ENCODE measurements at places on chromosomes 11 and 22.
A peak's percentile ranks its signal among the peaks of the same experiment; 100 is the strongest.

DNA sequence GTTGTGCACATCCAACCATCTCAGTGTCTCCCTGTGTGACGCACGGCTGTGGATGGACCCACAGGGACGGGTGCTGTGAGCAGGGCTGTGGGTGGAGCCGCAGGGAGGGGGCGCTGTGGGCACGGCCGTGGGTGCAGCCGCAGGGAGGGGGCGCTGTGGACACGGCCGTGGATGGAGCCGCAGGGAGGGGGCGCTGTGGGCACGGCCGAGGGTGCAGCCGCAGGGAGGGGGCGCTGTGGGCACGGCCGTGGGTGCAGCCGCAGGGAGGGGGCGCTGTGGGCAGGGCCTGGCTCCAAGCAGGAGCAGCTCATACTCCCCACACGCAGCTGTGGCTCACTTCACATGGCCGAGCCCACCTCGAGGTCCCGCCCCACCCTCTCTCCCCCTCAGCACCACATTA is 6.0 kb upstream of the MAPK11 start:
- DNase-seq, result peak; percentile 52

GRCh38 chr11:98455500-98456307 is 565.0 kb upstream of the CNTN5 start:
- DNase-seq, result no peak

- no peak for DNase-seq
Observed at GRCh38 chr11:86625544-86625943, 46.9 kb downstream of the ME3 start.

DNA sequence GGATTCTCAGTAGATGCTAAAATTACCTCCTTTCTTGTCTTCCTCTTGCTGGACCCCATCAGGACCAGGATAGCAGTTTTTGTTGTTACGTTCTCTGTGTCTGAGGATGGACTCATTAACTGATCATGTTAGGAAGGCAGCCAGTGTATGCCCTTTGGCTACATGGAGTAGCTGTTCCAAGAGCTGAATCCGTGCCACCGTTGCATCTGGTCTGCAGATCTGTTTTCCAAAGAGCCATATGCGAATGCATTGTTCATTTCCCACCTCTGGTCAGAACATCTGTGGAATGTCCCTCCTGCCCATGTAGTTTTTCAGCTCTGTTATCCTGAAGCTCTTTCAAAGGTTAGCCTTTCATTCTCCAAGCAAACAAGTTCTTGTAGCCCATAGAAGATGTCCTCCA is 188.4 kb downstream of the SPON1 start:
- no peak for DNase-seq

DNA sequence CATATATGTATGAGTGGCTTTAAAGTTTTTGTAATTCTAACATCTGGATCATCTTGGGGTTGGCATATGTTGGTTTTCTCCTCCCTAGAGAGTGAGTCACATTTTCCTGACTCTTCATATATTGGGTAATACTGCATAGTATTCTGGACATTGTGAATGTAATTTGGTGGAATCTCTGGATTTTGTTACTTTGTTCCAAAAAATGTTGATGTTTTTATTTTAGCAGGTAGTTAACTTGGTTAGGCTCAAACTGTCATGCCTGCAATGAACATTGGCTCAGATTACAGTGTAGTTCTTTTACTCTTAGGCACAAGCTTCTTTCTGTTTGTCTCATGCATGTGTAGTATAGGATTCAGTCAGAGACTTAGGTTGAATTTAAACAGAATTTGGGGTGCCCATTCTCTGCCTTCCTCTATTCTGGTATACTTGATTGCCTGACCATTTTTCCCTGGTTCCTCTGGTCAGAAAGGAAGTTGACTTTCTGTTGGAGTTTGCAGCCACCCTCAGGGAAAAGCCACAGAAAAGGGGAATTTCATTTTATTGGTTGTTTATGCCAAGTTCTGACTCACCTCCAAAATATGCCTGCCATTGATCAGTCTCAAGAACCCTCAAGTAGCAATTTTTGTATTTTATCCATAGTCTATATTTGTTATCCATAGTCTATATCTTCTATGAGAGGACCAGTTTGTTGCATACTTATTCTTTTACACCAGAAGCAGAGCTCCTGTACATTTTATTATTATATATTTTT is 151.7 kb downstream of the UVRAG start:
- no peak for DNase-seq

GRCh38 chr11:102111011-102111786 is 952 bp downstream of the YAP1 start:
- peak; percentile 89 for DNase-seq

DNA sequence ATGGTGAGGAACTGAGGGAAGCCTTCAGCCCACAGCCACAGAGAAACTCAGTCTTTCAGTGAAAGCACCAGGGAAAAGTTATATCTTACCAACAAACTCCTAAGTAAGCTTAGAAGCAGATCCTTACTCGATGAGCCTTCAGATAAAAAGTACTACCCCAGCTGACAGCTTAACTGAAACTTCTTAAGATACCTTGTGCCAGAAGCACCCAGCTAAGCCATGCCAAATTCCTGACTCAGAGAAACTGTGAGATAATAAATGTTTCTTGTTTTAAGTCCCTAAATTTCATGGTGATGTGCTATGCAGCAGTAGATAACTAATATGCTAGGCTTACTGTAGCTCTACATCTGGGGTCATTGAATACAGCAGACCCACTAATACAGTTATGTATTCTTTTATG is 2025.0 kb downstream of the LRRC4C start:
- no peak for DNase-seq

GRCh38 chr11:134483857-134484256 is 71.8 kb upstream of the B3GAT1 start:
- no peak for DNase-seq

- no peak for DNase-seq
Observed at GRCh38 chr22:29386708-29387107, 1.7 kb downstream of the AP1B1 start.

- DNase-seq, result no peak
Observed at GRCh38 chr22:40628354-40629042, 8.0 kb downstream of the MRTFA start.
